ENCODE measurements at places on chromosomes 6 and 20.
A peak's percentile ranks its signal among the peaks of the same experiment; 100 is the strongest.

- DNase-seq, result no peak
These were observed 25.0 kb upstream of the ADTRP start for GRCh38 chr6:11803591-11803971.

- DNase-seq, result no peak
These were observed 329.0 kb downstream of the ESR1 start for GRCh38 chr6:152136449-152136825.

- DNase-seq, result no peak
These were observed 349.3 kb upstream of the MMS22L start for GRCh38 chr6:97632341-97632740.

DNA sequence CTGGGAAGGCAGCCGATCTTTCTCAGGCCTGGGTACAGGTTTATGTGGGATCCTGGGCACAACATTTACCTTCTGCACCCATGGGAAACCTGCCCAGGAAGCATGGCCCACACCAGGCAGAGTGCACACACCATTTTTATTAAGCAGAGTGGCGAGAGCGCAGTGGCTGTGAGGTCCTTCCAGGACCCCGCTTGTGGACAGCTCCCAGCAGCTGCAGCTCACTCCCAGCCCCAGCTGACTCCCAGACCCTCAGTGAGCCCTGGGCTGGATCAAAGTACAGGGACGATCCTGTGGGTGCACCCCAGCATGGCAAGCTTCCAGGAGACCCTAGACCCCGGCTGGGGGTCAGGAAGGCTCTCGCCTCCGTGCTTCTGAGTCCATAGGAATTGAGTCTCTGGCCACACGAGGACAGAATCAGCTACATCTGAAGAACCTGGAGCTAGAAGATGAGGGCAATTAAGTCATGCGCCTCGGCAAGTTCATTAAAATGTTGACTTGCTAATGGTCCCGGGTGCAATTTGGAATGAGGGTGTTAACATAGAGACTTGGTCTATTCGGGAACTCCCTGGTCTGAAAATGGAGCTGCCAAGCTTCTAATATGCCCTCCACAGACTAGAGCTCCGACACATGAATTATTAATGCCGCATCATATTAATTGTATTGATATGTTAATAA lies 65.4 kb upstream of the SLCO4A1 start:
- peak; percentile 50 for DNase-seq

DNA sequence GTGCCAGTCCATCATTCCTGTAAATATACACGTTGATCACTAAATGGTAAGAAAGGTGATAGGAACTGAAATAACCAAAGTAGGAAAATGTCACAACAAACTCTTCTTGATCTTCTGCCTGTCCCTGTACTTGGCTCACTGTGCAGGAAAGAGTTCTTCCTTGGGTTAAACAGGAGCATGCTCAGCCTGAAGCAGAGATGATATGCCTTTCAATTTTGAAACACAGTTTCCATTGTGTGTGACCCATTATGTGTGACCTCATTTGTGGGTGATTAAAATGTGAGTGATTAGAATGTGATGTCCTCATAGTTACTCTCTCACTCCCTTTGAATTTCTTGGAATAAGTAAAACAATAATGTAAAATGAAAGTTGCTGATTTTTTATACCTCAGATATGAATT lies 427.2 kb upstream of the AGPAT4 start:
- DNase-seq, result no peak

DNA sequence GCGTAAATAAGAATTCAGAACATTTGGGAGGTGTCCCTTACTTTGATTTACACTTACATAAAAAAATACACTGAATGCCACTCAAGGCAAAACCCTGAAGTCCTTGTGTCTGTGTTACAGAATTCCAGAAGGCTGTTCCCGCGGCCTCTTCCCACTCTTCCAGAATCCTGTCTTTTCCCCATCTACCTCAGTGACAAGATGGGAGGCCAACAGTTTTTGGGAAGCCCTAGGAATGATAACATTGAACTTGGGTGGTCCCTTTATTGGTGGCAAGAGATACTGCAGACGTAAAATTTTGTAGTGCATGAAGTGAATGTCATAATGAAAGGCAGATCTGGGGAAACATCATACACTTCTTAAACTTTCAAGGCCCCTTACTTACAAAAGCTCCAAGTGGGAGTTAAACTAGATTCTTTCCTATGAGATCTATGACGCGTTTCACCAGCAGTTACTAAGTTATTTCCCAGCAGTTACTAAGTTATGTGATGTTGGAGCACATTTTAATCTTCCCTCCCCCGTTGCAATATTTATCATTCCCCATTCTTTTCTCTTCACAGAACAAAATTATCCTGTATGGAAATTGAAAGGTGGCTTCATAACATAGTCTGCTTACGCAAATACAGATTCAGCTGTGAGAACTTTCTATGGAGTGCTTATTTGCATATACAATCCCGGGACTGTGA lies 79.5 kb downstream of the BCAS1 start:
- no peak for DNase-seq
